ENCODE measurements at places on chromosomes 5 and 9. TPM values are rescaled to one million over a fixed set of nuclear protein-coding genes. Genes with fewer than 3 reads are reported as not detected.
A peak's percentile ranks its signal among the peaks of the same experiment; 100 is the strongest.

- H3K4me1 ChIP-seq = peaks cover 18% of the 10 kb centered on the region
- peaks cover 5% of the 10 kb centered on the region for H3K27me3 ChIP-seq
- no peak overlapping the region for H3K27ac ChIP-seq
- no peaks in the 10 kb centered on the region for H3K36me3 ChIP-seq
- DNase-seq = no peak
These were observed 111.7 kb upstream of the MSX2 start for GRCh38 chr5:174612686-174613085.

DNA sequence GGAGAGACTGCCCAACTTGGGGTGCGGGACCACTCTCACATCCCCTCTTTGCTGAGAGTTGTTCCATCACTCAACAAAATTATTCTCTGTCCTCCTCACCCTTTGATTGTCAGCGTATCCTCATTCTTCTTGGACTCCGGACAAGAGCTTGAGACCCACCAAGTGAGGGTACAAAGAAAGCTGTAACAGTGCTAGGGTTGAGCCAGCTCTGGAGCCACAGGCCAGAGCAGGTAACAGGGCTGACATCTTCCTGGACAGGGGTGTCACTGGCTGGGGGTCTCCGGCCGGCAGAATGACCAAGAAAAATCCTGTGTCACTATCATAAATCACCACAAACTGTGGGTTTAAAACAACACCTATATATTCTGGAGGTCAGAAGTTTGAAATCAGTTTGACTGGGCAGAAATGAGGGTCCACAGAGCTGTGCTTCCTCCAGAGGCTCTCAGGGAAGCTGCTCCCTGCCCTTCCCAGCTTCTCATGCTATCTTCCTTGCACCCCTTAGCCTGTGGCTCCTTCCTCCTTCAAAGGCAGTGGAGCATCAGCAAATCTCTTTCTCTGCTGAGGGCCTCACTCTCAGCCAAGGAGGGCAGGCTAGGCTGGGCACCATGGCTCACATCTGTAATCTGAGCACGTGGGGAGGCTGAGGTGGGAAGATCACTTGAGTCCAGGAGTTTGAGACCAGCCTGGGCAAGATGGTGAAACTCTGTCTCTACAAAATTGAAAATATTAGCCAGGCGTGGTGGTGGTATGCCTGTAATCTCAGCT is 4.1 kb upstream of the BBLN start:
- peaks cover 16% of the 10 kb centered on the region for H3K4me1 ChIP-seq
- H3K4me3 ChIP-seq = no peak overlapping the region
- no peak overlapping the region for H3K27ac ChIP-seq
- H3K36me3 ChIP-seq = no peaks in the 10 kb centered on the region
- DNase-seq = no peak
- H3K27me3 ChIP-seq = no peaks in the 10 kb centered on the region

DNA sequence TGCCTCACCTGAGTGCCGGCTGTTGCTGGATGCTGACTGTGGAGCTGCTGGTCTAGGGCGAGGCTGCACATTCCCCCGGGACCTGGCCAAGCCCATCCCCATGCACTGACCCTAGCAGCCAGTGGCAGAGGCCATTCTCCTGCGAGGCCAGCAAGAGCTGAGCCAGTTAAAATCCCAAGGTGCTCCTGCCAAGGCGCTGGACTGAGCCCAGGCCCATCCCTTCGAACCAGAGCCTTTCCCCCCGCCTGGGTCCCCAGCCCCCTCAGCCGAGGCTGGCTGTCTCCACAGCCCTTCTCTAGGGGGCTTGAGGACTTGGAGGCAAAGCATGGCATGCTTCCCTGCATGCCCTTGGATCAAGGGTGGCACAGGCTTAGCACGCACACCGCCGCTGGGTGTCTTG is 1.6 kb downstream of the ADAMTSL2 start:
- H3K36me3 ChIP-seq = no peaks in the 10 kb centered on the region
- no peak overlapping the region for H3K4me3 ChIP-seq
- no peak overlapping the region for H3K27ac ChIP-seq
- DNase-seq = no peak

The PAPPA gene
- total RNA-seq = 1.7 TPM

DNA sequence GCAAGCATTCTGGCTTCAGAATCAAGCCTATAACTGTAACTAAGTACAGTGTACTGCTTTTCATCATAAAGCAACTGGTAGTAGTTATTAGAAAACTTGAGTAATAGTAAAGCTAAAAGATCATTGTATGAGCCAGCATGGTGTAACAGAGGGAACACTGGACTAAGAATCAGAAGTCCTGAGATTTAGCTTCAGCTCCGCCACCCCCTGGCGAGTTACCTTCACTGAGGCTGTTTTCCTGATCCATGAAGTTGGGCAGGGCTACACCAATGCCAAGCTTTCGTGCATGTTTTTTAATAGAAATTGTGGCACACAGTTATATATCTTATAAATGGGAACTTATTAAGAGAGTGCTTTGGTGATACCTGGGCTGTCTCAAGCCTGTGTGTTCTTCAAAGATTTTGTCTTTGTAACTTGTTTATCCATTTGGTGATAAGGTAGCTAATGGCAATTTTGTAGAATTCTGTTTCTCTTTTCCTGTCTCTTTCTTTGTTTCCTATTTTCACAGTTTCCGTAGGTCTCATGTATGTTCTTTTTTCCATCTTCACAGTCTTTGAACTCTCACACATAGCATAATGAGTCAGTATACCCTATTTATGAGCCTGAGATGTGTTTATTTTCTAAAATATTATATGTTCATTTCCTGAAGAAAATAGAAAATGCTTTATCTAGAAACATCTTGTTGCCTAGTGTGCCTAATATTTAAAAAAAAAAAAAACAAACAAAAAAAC is 102.3 kb downstream of the GDNF start:
- H3K27ac ChIP-seq = no peak overlapping the region
- H3K4me1 ChIP-seq = peaks cover 16% of the 10 kb centered on the region
- peaks cover 3% of the 10 kb centered on the region for H3K36me3 ChIP-seq

GRCh38 chr9:123999661-124000060 is 11.9 kb upstream of the LHX2 start:
- H3K4me3 ChIP-seq = peak overlapping the region; percentile 32
- no peak overlapping the region for H3K27ac ChIP-seq
- H3K4me1 ChIP-seq = peaks cover 41% of the 10 kb centered on the region

- peaks cover 87% of the 10 kb centered on the region for H3K27me3 ChIP-seq
- DNase-seq = no peak
- H3K4me1 ChIP-seq = peaks cover 52% of the 10 kb centered on the region
These were observed 960 bp downstream of the NR2F1 start for GRCh38 chr5:93583768-93584595.

DNA sequence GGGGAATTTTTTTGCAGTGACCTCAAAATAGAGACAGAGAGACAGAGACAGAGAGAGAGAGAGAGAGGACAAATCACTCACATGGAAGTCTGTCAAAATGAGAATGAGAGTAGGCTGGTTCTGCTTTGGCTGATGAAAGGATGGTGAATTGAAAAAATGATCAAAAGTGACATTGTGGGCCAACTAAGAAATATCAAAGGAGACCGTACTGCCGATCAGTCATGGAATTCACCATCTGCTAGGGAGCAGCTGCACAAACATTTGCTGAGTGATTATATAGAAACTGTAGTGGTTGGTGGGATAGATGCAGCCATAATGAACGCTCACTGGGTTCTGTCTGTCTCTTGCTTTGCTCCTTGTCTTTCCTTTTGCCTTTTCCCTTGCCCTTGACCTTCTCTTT is 476.6 kb upstream of the SGCD start:
- no peak for DNase-seq
- H3K27me3 ChIP-seq = no peaks in the 10 kb centered on the region
- no peak overlapping the region for H3K27ac ChIP-seq
- H3K36me3 ChIP-seq = no peaks in the 10 kb centered on the region
- no peak overlapping the region for H3K4me3 ChIP-seq

DNA sequence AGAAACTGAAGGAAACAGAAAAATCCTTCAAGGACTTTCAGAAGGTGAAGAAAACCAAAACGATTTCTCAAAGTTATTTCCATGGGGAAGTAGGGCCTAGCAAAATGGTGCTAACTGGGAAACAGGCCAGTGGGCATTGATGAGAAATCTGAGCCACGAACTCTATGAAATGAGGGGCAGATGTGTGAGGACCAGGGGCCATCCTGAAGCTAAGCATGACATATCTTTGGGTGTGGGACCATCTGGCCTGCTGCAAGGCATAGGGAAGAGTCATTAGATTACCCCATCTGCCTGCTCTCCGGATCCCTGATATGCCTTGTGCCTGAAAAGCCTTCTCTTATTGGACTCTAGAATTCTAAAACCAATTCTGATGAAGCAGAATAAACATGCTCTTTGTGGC is 143.8 kb downstream of the PALM2AKAP2 start:
- peaks cover 14% of the 10 kb centered on the region for H3K4me1 ChIP-seq
- H3K27me3 ChIP-seq = no peaks in the 10 kb centered on the region
- H3K4me3 ChIP-seq = no peak overlapping the region
- no peak for DNase-seq

GRCh38 chr5:43699910-43700309 is 96.9 kb downstream of the NNT start:
- H3K27me3 ChIP-seq = no peaks in the 10 kb centered on the region
- H3K36me3 ChIP-seq = peaks cover 29% of the 10 kb centered on the region
- no peak overlapping the region for H3K27ac ChIP-seq

DNA sequence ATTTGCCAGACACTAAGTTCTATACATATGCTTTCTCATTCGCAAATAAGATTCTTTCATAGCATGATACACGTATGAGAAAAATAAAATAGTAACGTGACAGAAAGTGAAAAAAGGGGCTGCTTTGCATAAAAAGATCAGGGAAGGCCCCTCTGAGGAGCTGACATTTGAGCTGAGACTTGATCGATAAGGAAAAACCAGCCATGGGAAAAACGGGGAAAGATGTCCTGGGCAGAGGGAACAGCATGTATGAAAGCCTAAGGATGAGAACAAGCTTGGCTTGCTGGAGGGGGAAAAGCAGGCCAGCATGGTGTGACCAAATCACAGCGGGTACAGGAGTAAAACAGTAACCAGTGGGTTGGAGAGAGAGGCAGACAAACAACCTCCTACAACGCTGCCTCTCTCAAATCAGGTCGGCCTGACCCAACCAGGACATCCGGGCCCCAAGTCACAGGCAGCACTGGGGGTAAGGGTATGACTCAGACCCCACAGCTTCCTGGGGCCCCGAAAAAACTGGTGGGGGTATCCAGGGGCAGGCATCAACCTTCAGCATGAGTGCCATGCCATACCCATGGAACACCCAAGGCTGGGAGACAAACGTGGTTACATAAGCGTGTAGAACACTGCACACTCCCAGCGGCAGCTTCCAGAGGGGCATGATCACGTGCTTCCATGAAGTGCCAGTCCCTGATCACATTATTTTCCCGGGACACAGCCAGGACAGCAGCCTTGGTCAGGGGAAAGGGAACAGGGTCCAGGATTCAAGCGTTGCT is 2.2 kb downstream of the TNIP1 start:
- H3K27me3 ChIP-seq = no peaks in the 10 kb centered on the region
- H3K27ac ChIP-seq = no peak overlapping the region
- peaks cover 7% of the 10 kb centered on the region for H3K36me3 ChIP-seq
- no peak for DNase-seq
- H3K4me1 ChIP-seq = peaks cover 66% of the 10 kb centered on the region

DNA sequence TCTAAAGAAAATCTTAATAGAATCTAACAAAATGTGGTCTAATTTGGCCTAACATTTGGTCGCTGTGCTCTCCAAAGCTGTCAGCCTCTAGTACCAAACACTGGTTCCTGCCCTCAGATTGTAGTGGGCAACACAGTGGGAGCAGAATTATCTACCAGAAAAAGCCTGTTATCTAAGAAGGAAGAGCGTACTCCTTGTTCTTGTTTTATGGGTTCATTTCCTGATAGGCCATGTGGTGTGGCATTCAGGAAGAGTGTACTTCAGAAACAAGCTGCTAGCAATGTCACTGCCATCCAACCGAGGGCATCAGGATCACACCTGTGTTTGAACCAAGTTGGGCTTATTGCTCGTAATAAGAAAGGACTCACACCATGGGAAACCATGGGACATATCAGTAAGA is 487.9 kb upstream of the DAP start:
- peaks cover 3% of the 10 kb centered on the region for H3K4me1 ChIP-seq
- no peak overlapping the region for H3K27ac ChIP-seq
- DNase-seq = no peak
- H3K4me3 ChIP-seq = no peak overlapping the region
- no peaks in the 10 kb centered on the region for H3K27me3 ChIP-seq

DNA sequence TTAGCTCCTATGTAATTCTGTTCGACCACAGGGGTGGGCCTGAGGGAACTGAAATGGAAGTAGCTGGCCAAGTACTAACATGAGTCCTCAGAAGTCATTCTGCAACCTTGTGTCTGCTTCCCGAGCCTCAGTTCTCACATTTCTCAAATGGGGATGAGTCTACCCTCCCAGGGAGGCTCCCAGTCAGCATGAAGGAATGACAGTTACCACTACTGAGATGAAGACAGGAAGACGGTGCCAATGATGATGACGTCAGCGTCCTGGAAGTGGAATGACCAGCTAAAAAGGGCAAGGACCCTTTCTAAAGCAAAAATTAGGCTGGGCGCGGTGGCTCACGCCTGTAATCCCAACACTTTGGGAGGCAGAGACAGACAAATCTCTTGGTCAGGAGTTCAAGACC is 6.8 kb downstream of the PIP5KL1 start:
- no peak for DNase-seq
- peaks cover 56% of the 10 kb centered on the region for H3K4me1 ChIP-seq
- H3K36me3 ChIP-seq = no peaks in the 10 kb centered on the region
- H3K27ac ChIP-seq = no peak overlapping the region
- H3K27me3 ChIP-seq = peaks cover 3% of the 10 kb centered on the region

DNA sequence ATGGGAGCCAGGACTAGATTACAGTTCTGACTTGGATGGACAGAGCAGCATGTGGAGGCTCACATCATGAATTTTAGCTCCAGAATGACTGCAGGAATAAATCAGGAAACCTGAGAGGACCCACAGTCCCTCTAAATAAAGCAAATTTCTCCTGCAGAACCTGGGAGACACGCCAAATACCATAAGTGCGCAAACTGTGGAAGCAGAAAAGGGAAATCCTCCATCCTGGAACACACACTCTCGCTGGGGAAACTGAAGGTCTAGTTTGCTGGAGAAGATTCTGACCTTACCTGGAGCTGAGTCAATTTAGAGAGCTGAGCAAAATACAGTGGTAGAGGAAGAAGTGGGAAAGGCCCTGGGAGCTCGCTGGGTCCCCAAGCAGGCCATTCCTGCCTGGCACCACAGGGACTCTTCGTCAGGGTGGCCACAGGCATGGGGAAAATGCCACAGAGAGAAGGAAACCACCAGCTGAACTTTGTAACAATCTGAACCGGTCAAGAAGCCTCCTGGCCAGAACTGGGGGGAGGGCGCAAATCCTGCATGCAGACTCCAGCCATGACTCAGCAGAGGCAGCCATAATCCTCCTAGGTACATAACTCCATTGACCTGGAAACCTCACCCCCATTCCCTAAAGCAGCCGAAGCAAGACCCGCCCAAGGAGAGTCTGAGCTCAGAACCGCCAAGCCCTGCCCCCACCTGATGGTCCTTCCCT is 390.9 kb downstream of the LRRC70 start:
- H3K4me1 ChIP-seq = no peaks in the 10 kb centered on the region
- no peak overlapping the region for H3K4me3 ChIP-seq
- H3K27me3 ChIP-seq = no peaks in the 10 kb centered on the region

GRCh38 chr5:83509540-83509939 is 38.0 kb downstream of the VCAN start:
- peaks cover 6% of the 10 kb centered on the region for H3K4me1 ChIP-seq
- no peaks in the 10 kb centered on the region for H3K36me3 ChIP-seq
- no peak overlapping the region for H3K4me3 ChIP-seq
- no peak for DNase-seq
- H3K27me3 ChIP-seq = no peaks in the 10 kb centered on the region

The NTRK2 gene
- 9.5 TPM for total RNA-seq
